ENCODE measurements at places on chromosomes 3 and 15.
A peak's percentile ranks its signal among the peaks of the same experiment; 100 is the strongest.

GRCh38 chr3:43390255-43390588 is 103.9 kb downstream of the SNRK start:
- no peak for DNase-seq

GRCh38 chr3:161220850-161221753 is at the start of gene NMD3:
Gene NMD3, plus strand, starts transcription at chr3:161221311. Its CDS starts 703 bp downstream, at chr3:161222014.
- DNase-seq: peak; percentile 94

GRCh38 chr3:57446318-57446841 is 97.8 kb downstream of the DNAH12 start:
- DNase-seq: no peak

DNA sequence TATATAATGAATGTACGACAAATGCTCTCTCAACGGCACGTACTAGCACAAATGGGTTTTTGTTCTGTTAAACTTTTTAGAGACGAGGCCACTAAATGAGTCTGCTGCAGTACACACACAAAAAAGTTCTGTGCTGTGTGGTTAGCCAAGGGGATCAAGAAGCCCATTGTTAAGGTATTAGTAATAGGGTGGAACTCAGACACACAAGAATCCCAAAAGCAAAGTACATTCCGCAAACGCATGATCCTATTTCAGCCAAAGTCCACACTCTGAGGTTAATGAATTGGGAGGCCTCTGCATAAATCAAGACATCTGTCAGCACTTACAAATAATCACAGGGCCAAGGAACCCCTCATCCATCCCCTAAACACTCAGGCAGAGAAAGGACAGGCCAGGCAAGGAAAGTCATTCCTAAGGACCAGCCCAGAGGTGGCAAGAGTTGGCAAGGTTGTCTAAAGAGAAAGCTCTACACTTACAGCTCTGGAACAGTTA is 12.1 kb downstream of the OSBPL10 start:
- DNase-seq: no peak

GRCh38 chr3:12339701-12340480 is 51.0 kb downstream of the PPARG start:
- DNase-seq: no peak

DNA sequence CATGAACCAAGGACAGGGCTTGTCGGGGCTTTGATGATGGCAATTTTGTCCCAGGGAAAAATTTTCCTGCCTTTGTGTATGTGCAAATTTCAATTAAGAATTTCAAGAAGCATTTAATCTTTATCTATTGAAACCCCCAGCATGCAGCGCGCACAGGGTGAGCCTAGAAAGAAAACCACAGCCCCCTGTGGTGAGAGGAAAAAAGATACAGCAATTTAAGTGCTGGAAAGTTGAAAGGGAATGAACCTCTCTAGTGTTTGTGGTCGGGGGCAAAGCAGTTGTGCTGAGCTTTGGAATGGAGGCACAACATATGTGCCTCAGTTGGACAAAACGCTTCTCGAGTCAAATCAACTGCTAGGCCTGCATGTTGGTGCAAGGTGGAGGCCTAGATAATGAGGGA is 111.8 kb upstream of the C15orf61 start:
- DNase-seq: no peak

- no peak for DNase-seq
These were observed 103.8 kb upstream of the GALNT15 start for GRCh38 chr3:16070707-16071106.

- no peak for DNase-seq
These were observed 1.5 kb downstream of the TPRA1 start for GRCh38 chr3:127588806-127589577.

GRCh38 chr15:62578546-62578945 is 413.5 kb upstream of the C2CD4B start:
- no peak for DNase-seq

GRCh38 chr3:46676601-46677410 is 16.7 kb downstream of the ALS2CL start:
- DNase-seq: no peak

- no peak for DNase-seq
These were observed 149.9 kb upstream of the RORA start for GRCh38 chr15:61379005-61379404.

DNA sequence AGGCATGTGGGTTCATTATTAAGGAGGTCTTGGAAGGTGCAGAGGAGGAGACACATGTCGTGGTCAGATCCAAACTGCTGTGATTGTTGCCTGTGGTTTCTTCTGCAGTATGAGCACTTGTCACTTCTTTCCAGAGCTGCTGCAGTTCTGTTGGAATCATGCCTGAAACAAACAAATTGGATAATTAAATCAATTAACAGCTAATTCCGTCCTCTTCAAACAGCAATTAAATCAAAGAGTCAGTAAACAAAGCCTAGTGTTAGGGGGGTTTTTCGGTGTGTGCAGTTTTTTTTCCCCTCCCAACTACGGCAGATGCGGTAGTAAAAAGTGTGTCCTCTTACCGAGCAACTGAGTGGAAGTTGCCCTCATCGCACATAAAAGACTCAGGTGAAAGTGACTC is 542.2 kb downstream of the FOXP1 start:
- DNase-seq: no peak

- DNase-seq: no peak
These were observed 124.1 kb upstream of the RASGRP1 start for GRCh38 chr15:38688761-38689160.

DNA sequence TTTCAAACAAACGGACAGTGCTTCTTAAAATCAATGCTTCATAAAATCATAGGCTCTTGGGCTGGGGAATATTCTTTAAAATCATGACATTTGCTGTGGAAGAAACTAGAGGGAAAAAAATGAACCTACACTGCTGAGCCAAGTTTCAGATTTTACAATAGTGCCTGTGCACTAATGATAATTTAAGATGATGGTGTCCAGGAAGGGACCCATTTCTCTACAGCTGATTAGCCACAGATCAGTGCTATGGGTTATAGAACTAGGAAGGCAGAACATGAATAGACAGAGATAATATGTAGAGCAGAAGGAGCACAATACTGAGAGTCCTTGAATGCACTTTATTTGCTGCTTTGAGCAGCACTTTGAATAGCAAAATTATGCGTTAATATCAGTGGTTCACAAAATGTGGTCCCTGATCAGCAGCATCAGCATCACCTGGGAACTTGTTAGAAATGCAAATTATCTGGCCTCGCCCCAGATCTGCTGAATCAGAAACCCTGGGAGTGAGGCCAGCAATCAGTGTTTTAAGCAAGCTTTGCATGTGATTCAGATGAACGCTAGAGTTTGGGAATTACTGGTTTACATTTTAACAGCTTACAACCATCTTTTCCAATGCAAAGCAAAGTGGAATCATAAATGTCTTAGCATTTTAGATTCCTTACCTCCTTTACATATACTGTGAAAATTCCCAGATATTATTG is 135.8 kb upstream of the ANKRD28 start:
- no peak for DNase-seq

- no peak for DNase-seq
These were observed 177.0 kb downstream of the PDCD6IP start for GRCh38 chr3:33975463-33975862.

DNA sequence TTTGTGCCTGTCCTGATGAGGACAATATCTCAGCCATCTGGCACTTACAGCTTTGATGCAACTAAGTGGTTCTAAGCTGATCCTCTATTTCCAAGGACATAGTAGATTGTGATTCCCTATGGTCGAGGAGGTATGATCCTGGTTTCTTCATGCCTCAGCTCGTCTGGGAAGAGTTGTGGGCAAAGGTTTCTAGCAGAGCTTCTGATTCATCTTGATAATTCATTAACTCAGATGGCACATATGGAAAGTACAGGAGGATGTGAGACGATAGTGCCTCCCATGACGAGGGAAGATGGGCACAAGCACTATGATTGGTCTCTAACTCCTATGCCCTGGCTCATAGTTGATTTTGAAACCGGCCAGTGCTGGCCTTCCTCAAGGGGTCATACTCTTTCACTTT is 334.2 kb upstream of the SEMA6D start:
- no peak for DNase-seq

- no peak for DNase-seq
These were observed 267.3 kb downstream of the UACA start for GRCh38 chr15:70495991-70496599.

DNA sequence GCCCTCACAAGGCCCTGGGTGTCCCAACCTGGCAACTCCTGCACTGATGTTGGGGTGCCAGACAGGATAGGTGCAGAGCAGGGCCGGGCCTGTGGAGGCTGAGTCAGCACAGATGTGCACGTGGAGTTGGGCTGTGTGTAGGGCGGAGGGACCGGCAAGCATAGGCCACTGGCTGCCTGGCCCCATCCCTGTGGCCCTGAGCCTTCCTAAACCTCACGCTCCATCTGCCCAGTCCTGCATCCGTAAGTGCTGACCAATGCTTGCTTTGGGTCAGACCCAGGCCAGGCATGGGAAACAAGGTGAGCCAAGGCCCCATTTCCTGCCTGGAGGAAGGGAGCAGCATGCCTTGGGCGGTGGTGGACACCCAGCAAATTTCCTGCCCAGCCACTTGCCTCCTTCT is 5.8 kb upstream of the IQSEC1 start:
- DNase-seq: no peak

- no peak for DNase-seq
These were observed 54.8 kb downstream of the MESD start for GRCh38 chr15:80934761-80935221.

DNA sequence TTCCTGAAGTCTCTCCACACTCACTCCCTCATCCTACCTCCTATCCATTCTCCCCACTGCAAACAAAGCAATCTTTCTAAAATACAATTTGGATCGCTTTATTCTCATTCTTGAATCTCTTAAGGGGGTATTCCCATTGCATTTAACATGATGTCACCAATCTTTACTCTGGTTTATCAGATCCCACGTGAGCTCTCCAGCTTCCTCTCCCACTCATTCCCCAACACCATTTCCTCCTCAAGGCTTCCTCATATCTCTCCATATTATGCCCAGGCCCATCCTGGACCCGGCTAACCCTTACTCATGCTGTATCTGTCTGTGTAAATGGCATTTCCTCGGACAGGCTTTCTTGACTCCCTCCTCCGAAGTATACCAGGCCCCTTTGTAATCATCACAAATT is 165.0 kb downstream of the CD47 start:
- DNase-seq: no peak

- DNase-seq: no peak
These were observed 36.5 kb downstream of the ECT2 start for GRCh38 chr3:172787019-172787418.

DNA sequence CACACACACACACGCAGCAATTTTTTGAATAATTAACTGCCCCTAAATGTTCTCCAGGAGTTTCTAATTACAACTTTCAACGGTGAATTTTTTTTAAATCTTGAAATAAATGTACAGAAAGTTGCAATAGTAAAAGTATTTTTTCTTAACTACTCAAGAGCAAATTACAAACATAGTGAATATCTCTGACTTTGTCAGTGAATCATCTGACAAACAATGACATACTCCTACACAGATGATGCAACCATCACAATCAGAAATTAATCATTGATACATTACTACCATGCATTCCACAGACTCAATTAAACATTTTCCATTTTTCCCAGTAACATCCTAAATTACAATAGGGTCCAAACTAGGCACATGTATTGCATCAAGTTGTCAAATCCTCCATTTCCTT is 597.3 kb downstream of the NAALADL2 start:
- no peak for DNase-seq

- DNase-seq: no peak
These were observed 229.9 kb upstream of the SUCLG2 start for GRCh38 chr3:67884345-67884744.

GRCh38 chr15:55389264-55389607 is 18.9 kb downstream of the CCPG1 start:
- no peak for DNase-seq

DNA sequence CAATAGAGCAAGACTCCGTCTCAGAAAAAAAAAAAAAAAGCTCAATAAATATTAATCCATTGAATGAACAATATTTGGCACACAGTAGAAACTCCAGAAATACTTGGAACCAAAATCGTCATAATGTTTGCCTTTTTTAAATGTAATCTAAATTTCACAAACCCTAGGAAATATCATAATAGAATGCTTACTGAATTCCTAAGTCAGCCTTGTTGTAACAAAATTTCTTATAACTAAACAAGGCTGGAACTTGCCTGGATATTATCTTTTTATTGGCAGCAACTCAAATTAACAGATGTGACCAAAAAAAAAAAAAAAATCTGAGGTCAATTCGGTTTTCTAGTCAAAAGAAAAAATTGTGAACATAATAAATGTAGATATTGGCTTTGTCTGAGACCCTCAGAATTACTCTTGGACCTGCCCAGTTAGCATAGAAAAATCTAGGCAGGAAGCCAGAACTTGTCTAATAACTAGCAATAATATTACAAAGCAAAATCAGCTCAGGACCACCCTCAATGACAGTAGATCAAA is 33.3 kb downstream of the GABPB1 start:
- DNase-seq: no peak

- DNase-seq: no peak
These were observed 117.3 kb upstream of the LYSMD4 start for GRCh38 chr15:99850517-99850916.

DNA sequence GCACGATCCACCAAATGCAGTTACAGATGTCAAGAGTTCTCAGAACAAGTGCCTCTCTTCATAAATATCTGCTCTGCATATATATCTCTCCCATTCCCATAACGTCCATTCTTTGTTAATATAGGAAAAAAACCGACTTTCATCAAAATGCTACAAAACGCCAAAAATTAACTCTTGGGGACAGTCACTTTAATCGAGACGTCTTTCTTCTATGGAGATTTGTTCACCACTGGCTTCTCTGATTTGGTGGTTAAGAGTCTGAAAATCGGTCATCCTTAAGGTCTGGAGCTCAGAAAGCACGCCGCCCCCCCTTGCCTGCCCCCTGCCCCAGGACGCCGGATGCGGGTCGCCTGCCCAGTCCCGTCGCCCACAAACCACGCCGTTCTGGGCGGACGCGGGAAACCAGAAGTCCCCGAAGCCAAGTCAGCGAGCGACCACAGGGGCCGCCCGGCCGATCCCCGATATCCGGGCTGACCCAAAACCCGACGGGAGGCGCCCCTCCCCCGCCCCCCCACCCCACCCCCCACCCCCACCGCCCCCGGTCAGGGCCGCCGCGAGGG is 252.7 kb downstream of the TJP1 start:
- no peak for DNase-seq

GRCh38 chr3:154729741-154730140 is 299.8 kb upstream of the GPR149 start:
- no peak for DNase-seq

DNA sequence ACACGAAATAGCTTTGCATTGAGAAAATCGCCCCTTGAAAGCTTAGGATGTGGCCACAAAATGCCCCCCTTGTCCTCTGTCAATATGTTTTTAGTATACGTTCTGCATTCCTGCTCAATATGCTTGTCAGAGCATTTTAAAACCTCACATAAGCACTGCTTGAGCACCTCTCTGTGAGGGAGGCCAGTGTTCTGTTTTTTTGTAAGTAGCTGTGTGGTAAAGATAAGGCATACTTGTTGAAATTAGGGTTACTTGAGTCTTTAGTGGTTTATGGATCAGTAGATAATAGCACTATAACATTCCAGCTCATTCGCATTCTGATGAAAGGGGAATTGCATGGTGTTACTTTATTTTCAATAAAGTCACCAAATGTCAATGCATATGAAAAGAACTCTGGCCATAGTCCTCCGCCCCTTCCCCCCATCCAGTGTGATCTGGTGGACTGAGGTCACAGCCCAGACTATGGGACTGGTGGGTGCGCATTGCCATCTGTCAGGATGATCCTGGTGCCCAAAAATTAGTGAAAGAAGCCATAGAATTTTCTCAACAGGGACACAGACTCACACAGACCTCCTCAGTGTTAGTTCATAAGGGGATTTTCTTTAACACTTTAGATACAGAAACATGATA is 33.1 kb downstream of the IL1RAP start:
- DNase-seq: no peak
